ENCODE measurements at places on chromosomes 2 and 18.

DNA sequence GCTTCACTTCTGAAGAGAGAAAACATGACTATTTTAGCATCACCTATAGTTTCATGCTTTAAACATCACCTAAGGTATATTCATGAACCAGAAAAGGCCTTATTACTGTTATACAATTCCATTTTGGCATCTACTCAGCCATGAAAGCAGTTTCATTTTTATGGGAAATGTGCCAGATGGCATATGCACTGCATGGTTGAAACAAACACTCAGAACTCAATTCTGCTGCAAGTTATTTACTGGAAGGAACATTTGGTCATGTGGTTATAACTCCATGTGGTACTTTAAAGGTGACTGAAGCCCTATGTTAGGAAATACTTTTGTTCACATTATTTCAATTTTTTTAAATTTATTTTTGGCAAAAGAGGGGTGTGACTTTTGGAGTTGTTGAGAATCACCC is 287.5 kb upstream of the CRIM1 start:
- DNase-seq: no peak

GRCh38 chr18:37481072-37481471 is 84.5 kb downstream of the CELF4 start:
- no peak for DNase-seq

- no peak for DNase-seq
Observed at GRCh38 chr18:41371156-41372045, 583.6 kb upstream of the PIK3C3 start.

DNA sequence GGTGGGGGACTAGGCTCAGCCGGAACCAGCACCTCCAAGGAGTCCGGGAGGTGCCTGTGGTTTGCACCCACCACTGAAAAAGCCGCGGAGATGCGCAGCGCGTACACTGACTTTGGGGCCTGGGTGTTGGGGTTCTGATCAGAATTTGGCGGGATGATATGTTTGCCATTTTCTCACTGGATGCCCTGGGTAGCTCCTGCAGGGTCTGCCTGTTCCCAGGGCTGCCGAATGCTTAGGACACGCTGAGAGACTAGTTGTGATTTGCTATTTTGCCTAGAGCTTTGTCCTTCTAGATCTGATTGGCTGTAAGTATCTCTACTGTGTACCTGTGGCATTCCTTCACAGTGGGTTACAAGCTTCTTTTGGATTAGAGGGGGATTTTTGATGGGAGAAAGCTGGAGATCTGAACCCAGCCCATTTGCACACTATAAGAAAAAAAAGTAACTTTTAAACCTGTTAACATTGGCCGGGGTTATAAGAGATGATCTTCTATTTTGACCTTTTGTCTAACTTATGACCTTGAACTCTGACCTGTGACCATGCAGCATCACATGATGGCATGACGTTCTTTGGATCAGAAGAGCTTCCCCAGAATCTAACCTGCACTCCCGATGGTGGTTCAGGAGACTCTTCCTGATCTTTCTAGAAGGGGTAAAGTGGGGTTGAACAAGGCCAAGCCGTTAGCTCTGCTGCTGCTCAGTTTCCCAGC is 1.6 kb downstream of the KCNE4 start:
- no peak for DNase-seq

- no peak for DNase-seq
Observed at GRCh38 chr2:127277028-127277427, 16.9 kb downstream of the ERCC3 start.

Data from activated CD8-positive, alpha-beta memory T cell treated with anti-CD3 and anti-CD28 coated beads, Interleukin-2, amount 50 U/mL, for 4 hours (primary cell).